ENCODE measurements at places on chromosomes 1 and 21. TPM values are rescaled to one million over a fixed set of nuclear protein-coding genes. Genes with fewer than 3 reads are reported as not detected.
A peak's percentile ranks its signal among the peaks of the same experiment; 100 is the strongest.

CELSR2 gene
- total RNA-seq = 0.90 TPM

PYHIN1 gene
- total RNA-seq = not detected

TEX38 gene
- not detected for total RNA-seq

HYI gene
- total RNA-seq = 33.2 TPM

GRCh38 chr1:169931795-169932231, 38.1 kb upstream of the SCYL3 start:
- peak; percentile 51 for DNase-seq

DNA sequence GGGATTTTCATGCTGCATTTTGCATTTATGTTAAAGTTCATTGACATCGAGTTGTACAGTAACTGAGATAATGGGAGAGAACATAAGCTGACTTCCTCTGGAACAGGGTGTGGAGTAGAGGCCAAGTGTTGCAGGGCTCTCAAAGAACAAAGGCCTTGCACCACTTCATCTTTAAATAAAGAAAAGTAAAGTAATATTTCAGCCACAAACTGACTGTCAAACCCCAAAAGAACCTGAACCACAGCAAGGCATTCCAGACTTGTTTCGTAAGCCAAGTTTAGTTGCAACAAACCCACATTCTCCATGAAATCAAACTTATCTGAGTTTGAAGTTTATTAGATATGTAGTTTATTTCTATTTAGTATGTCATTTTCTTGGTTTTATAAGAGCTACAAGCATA, 19.1 kb upstream of the HMGCS2 start:
- DNase-seq = peak; percentile 78

GRCh38 chr1:6546326-6546725, 8.0 kb downstream of the NOL9 start:
- no peak for DNase-seq

DNA sequence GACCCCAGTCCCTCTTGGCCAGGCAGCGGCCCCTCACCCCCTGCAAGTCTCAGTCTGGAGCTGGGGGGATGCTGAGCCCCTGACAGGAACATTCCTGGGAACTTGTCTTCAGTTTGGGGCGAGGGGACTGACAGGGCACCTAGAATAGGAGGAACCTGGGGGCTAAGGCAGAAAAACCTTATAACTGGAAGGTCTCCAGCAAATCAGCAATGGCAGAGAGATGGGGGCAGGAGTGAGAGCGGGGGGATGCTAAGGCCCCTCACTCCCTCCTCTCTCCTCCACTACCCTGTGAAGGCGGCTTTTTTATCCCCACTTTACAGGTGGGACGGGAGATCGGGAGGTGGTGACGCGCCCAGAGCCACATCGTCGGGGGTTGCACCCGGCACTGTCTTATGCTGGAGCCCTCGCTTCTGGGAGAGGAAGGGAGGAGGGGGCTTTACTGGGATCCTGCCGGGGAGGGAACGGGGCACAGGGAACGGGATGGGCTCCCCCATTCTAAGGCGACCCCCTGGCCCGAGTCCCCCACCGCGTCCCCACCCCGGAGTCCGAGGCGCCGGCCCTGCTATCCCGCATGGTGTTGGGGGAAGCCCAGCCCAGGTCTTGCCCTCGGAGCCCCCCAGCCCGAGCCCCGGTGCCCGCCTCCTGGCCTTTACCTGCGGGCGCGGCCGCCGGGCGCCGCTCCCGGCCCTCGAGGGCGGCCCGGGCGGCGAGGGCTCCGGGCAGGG, 456 bp downstream of the COL8A2 start:
- no peak for DNase-seq

DNA sequence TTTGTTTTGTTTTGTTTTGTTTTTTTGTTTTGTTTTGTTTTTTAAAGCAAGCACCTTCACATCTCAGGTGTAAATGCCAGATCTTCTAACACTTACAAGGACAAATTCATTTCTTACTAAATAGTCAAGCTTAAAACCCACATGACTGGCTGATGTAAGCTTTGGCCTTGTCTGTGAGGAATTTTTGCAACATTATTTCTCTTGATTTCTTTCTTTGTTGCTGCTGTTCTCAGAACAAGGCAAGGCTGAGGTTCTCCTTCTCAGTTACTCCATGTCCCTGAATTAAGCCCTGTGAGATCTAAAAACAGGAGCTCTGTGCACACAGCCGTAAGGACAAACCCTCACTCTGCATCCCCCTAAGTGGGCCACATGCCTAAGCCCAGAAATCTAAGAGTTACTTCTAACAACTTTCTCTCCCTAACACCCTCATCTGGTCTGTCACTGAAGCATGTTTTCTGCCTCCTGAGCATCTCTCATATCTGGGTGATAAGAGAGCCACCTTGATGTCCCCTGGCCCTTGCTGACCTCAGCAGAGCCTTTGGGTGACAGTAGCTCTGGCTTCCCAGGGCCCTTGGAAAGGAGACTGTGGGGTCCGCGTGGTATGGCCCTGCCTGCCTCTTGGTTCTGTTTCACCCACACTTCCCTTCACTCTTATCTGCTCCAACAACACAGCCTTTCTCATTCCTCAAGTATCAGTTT, 81.2 kb upstream of the HOOK1 start:
- DNase-seq = peak; percentile 74

DNA sequence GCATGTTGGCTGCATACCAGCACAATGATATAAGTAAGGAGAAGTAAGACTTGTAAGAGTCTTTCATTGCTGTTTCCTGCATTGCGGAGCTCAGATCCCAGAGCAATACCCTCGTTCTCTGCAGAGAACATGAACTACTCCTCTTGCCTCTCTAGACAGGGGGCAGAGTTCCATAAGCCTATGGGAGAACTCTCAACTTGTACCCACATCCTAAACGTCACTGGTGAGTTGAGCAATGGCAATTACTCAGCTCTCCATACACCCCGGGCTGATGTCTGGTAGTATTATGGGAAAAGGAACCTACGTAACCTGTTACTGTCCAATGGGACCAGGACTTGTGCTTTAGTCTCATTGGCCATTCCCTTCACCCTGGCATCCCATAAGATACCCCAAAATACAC, 27.3 kb upstream of the ZNF496 start:
- no peak for DNase-seq

DNA sequence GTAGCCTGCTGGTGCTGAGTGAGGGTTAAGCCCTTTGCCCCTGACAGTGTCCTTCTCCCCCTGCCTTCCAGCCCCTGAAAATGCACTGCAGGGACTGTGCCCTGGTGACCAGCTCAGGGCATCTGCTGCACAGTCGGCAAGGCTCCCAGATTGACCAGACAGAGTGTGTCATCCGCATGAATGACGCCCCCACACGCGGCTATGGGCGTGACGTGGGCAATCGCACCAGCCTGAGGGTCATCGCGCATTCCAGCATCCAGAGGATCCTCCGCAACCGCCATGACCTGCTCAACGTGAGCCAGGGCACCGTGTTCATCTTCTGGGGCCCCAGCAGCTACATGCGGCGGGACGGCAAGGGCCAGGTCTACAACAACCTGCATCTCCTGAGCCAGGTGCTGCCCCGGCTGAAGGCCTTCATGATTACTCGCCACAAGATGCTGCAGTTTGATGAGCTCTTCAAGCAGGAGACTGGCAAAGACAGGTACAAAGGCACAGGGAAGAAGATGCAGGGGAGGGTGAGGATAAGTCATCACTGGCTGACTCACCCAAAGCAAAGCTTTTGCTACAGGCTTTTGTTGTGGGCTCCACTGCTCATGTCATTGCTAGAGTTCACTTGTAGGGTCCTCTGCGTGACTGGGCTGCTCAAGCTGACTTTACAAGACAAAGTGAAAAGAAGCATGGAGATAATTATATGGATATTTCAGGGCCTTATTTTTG, 174.9 kb downstream of the PIGK start:
- no peak for DNase-seq

- no peak for DNase-seq
These were observed 63.9 kb upstream of the EFHD2 start for GRCh38 chr1:15345705-15346345.

- no peak for DNase-seq
These were observed 172.2 kb downstream of the RASAL2 start for GRCh38 chr1:178266113-178266512.

- DNase-seq = no peak
These were observed 73.7 kb downstream of the PDE4B start for GRCh38 chr1:65866439-65866838.

- DNase-seq = no peak
These were observed 1.8 kb upstream of the CERS2 start for GRCh38 chr1:150976401-150976821.

GRCh38 chr1:39925721-39926342, 24.1 kb upstream of the MYCL start:
- DNase-seq = peak; percentile 15

GRCh38 chr1:81635816-81636215, 164.9 kb upstream of the ADGRL2 start:
- DNase-seq = peak; percentile 8

DNA sequence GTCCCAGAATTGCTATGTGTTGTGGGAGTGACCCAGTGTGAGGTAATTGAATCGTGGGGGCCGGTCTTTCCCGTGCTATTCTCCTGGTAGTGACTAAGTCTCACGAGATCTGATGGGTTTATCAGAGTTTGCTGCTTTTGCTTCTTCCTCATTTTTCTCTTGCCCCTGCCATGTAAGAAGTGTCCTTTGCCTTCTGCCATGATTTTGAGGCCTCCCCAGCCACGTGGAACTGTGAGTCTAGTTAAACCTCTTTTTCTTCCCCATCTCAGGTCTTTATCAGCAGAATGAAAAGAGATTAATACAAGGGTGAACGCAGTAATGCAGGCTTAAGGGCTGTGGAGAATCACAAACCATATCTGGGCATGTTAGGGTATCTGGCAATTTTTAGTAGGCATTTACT, 624.0 kb downstream of the USP25 start:
- no peak for DNase-seq

GRCh38 chr1:55697997-55698535, 482.9 kb upstream of the USP24 start:
- DNase-seq = no peak

GRCh38 chr1:184287001-184287400, 99.8 kb upstream of the C1orf21 start:
- DNase-seq = no peak

All from fibroblast of the aortic adventitia (primary cell).